ENCODE measurements at places on chromosomes 6 and 20. TPM values are rescaled to one million over a fixed set of nuclear protein-coding genes. Genes with fewer than 3 reads are reported as not detected.

DNA sequence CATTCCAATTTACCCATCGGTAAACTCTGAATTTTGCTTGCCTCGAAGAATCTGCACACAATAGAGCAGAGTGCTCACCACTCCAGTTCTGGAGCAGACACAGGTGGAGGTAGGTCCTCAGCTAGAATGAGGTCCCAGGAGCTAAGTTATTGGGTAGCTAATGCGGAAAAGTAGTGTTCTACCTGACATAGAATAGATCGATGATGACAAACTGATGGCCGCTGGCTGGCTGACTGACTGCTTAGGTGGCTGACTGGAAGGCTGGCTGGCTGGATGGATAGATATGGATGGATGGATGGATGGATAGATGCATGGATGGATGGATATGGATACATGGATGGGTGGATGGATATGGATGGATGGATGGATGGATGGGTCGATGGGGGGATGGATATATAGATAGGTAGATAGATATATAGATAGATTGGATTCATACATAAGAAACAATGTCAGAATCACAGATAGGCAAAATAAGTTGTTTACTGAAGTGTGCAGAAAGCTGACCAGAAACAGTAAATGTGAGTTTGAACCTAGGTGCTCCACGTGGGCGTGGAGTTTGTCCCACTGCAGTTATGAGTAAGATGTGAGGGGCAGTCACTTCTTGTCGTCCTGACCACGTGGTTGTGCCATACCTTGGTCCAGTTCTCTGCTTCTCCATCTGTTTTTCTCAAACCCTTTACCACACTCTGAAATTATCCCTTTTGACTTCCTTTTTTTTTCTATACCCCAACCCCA lies 62.1 kb downstream of the TBXT start:
- no peaks in the 10 kb centered on the region for H3K36me3 ChIP-seq
- peaks cover 10% of the 10 kb centered on the region for H3K27me3 ChIP-seq
- peaks cover 2% of the 10 kb centered on the region for H3K4me1 ChIP-seq
- H3K27ac ChIP-seq = no peak overlapping the region
- no peak for DNase-seq

- no peak overlapping the region for H3K27ac ChIP-seq
- peaks cover 10% of the 10 kb centered on the region for H3K36me3 ChIP-seq
- DNase-seq = no peak
- no peaks in the 10 kb centered on the region for H3K27me3 ChIP-seq
- peaks cover 76% of the 10 kb centered on the region for H3K4me1 ChIP-seq
These were observed 9.1 kb downstream of the ZNF292 start for GRCh38 chr6:87164506-87164905.

DNA sequence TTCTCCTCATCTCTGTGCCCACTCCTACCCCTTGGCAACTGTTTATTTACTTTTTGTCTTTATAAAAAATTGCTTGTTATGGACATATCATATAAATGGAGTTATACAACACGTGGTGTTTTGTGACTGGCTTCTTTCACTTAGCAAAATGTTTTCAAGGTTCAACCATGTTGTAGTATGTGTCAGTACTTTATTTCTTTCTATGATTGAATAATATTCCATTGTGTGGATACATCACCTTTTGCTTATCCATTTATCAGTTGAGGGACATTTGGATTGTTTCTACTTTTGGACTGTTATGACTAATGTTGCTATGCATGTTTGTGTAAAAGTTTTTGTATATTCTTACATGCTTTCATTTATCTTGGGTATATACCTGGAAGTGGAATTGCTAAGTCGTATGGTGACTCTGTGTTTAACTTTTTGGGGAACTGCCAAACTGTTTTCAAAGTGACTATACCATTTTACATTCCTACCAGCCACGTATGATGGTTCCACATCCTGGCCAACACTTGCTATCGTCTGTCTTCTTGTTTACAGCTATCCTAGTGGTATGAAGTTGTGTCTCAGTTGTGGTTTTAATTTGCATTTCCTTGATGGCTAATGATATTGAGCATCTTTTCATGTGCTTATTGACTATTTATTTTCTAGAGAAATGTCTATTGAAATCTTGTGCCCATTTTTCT lies 84.4 kb downstream of the SLX4IP start:
- peak; percentile 21 for DNase-seq
- no peaks in the 10 kb centered on the region for H3K27me3 ChIP-seq
- no peak overlapping the region for H3K27ac ChIP-seq
- H3K4me1 ChIP-seq = peaks cover 30% of the 10 kb centered on the region
- no peak overlapping the region for H3K4me3 ChIP-seq
- H3K36me3 ChIP-seq = peaks cover 7% of the 10 kb centered on the region

GRCh38 chr6:100440935-100441334 lies 23.8 kb downstream of the SIM1 start:
- no peaks in the 10 kb centered on the region for H3K4me1 ChIP-seq
- no peak overlapping the region for H3K27ac ChIP-seq
- DNase-seq = no peak
- H3K4me3 ChIP-seq = no peak overlapping the region
- H3K27me3 ChIP-seq = peaks cover 43% of the 10 kb centered on the region

DNA sequence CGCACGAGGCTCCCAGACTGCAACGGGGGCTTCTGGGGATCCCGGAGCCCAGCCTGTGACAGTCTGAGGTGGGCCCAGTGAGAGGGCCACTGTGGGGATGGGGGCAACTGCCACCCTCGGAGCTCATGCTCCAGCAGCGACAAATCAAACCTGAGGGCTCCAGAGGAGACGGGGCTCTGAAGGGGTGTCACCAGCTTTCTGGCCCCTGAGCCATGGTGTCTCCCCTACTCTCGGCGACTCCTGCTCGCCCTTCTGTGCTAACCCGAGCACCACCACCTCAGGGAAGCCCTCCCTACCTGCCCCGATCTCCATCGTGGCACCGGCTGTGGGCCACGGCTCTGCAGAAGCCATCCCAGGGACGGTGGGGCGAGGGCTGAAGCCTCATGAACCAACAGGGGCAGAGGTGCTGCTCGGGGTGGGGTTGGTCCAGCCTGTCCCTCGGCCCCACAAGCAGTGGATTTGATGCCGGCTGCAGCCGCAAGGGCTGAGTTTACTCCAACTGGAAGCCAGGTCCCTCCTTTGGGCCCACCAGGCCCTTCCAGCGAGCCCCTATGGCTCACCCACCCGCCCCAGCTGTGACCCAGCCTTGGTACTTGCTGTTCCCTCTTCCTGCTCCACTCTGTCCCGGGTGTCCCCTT lies 102.7 kb downstream of the ASXL1 start:
- peaks cover 3% of the 10 kb centered on the region for H3K4me1 ChIP-seq
- no peak overlapping the region for H3K4me3 ChIP-seq
- no peaks in the 10 kb centered on the region for H3K36me3 ChIP-seq
- no peaks in the 10 kb centered on the region for H3K27me3 ChIP-seq

GRCh38 chr6:69438113-69438512 lies 358.7 kb downstream of the LMBRD1 start:
- DNase-seq = no peak
- H3K27me3 ChIP-seq = no peaks in the 10 kb centered on the region
- no peak overlapping the region for H3K27ac ChIP-seq
- no peaks in the 10 kb centered on the region for H3K36me3 ChIP-seq

DNA sequence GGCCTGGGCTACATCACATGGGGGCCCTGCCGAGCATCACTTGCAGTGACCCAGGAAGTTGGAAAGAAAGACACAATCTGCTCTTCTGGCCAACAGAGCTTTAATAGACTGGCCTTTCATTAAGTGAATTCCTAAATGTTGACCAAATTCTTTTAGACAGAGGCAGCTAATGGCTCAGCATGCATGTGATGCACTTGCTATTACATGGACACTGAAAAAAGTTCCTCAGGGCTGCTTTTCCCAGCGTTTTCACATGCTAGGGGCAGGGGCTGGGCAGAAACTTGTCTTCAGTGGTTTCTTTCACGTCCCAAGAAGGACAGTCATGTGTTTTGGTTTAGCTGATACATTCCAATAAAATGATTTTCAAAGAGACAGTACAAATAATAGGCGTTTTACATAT lies 651.0 kb upstream of the SLC35B3 start:
- H3K36me3 ChIP-seq = no peaks in the 10 kb centered on the region
- no peaks in the 10 kb centered on the region for H3K27me3 ChIP-seq
- DNase-seq = no peak

- DNase-seq = no peak
- H3K4me1 ChIP-seq = peaks cover 24% of the 10 kb centered on the region
- H3K36me3 ChIP-seq = no peaks in the 10 kb centered on the region
- H3K4me3 ChIP-seq = no peak overlapping the region
- H3K27ac ChIP-seq = no peak overlapping the region
These were observed 27.4 kb downstream of the ANKS1A start for GRCh38 chr6:34916348-34916967.

DNA sequence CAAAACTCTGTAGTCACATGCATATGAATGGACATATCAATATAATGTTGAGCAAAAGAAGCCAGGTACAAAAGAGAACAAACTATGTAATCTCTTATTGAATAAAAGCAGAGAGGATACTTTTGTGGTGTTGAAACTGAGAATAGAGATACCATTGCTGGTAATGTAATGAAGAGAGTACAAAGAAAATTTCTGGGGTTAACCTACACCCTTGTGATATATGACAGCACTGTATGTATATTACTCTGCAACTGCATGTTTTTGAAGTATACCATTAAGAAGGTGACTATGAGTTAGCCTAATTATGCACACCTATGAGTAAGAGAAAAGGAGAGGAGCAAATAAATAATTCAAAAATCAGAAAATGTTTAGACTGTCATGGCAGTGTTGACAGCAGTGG lies 268.8 kb upstream of the DEFB112 start:
- H3K4me1 ChIP-seq = no peaks in the 10 kb centered on the region
- no peak for DNase-seq
- no peak overlapping the region for H3K4me3 ChIP-seq
- no peaks in the 10 kb centered on the region for H3K36me3 ChIP-seq
- no peaks in the 10 kb centered on the region for H3K27me3 ChIP-seq

- peak; percentile 83 for DNase-seq
- peaks cover 4% of the 10 kb centered on the region for H3K4me1 ChIP-seq
- peaks cover 55% of the 10 kb centered on the region for H3K27me3 ChIP-seq
- H3K27ac ChIP-seq = no peak overlapping the region
- no peaks in the 10 kb centered on the region for H3K36me3 ChIP-seq
These were observed 2.9 kb upstream of the BMP6 start for GRCh38 chr6:7723041-7723447.

DNA sequence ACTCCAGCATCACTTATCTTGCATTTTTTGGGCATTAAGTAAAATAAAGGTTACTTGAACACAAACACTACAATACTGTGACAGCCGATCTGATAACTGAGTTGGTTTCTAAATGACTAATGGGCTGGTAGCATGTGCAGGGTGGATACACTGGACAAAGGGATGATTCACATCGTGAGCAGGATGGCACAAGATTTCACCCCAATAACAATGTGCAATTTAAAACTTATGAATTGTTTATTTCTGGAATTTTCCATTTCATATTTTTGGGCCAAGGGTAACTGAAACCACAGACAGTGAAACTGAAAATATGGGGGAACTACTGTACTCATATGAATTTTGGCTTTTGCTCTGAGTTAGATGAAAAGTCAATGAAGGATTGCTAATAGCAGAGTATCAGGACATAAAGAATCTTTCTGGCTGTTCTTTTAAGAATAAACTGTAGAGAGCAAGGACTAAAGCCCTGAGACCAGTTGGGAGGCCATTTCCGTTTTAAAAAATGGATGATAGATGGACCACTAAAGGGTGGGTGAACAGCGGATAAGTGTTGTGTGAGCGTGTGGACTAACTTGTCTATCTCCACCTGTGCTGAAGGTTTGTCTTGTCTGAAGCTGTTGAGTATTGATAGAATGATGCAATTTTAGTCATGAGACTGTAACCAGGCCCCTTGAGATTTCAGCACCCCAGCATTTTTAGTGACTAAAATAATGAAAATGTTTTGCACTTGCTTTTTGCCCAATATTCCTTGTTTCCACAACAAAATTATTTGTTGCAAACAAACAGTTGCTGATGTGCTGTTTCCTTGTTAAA lies 8.2 kb downstream of the SPINT3 start:
- H3K27me3 ChIP-seq = peaks cover 15% of the 10 kb centered on the region
- H3K4me3 ChIP-seq = no peak overlapping the region
- peaks cover 8% of the 10 kb centered on the region for H3K4me1 ChIP-seq
- no peak overlapping the region for H3K27ac ChIP-seq
- DNase-seq = no peak

DNA sequence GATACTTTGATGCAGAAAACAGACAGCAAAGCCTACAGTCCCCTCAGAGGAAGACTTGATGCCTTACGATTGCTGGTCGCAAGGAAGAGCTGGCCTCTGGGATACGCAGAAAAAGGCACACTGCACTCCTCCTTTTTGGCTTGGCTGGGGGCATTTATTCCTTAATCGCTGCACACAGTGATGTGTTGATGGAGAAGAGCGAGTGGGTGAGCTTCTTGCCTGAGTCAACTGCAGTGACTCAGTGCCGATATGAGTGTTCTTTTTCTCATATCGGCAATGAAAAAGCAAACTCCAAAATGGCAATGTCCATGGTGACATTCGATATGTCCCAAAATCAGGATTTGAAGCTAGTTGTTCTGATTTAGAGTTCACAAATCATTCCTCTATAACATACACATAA lies 794.8 kb downstream of the HACE1 start:
- H3K36me3 ChIP-seq = no peaks in the 10 kb centered on the region
- H3K27me3 ChIP-seq = no peaks in the 10 kb centered on the region
- H3K4me3 ChIP-seq = no peak overlapping the region
- DNase-seq = no peak
- H3K4me1 ChIP-seq = no peaks in the 10 kb centered on the region

GRCh38 chr6:148533309-148534107 lies 190.9 kb downstream of the SASH1 start:
- H3K4me3 ChIP-seq = no peak overlapping the region
- H3K27me3 ChIP-seq = peaks cover 7% of the 10 kb centered on the region
- H3K4me1 ChIP-seq = no peaks in the 10 kb centered on the region
- no peak for DNase-seq
- no peak overlapping the region for H3K27ac ChIP-seq

GRCh38 chr20:3367089-3367488 lies 40.4 kb downstream of the DNAAF9 start:
- DNase-seq = no peak
- H3K4me3 ChIP-seq = no peak overlapping the region
- H3K4me1 ChIP-seq = peaks cover 5% of the 10 kb centered on the region

DNA sequence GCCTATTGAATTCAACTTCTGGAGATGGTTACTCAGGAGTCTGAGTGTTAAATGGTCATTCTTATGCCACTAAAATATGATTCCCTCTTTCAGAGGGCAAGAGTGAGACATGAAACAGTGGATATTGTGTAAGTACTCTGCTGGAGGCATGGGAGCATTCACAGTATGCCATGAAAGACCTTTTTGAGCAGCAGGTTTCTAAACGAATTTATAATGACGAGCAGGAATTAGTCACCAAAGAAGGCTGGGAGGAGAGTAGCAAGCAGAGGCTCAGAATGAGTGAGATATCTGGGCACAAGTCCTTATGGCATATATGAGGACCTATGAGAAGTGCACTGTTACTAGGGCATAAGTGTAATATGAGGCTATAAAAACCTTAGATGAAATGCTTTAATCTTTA lies 10.9 kb upstream of the MYB start:
- no peak overlapping the region for H3K4me3 ChIP-seq
- H3K27ac ChIP-seq = peak overlapping the region; percentile 88
- H3K4me1 ChIP-seq = peaks cover 18% of the 10 kb centered on the region
- no peaks in the 10 kb centered on the region for H3K27me3 ChIP-seq
- H3K36me3 ChIP-seq = no peaks in the 10 kb centered on the region

PRND gene
- total RNA-seq = not detected

GPR6 gene
- total RNA-seq = not detected

PLCB4 gene
- not detected for total RNA-seq

TRIM40 gene
- not detected for total RNA-seq

KCNB1 gene
- total RNA-seq = not detected

OPRM1 gene
- total RNA-seq = not detected

DEFB118 gene
- total RNA-seq = not detected

KHDC1L gene
- total RNA-seq = not detected

C6orf132 gene
- 0.14 TPM for total RNA-seq
